Globus pallidus (tissue), 1 donor: ENCODE measurements at places on chromosomes 1 and 21.

GRCh38 chr1:24317956-24318614 lies 1.1 kb upstream of the GRHL3 start:
- no peak for DNase-seq

DNA sequence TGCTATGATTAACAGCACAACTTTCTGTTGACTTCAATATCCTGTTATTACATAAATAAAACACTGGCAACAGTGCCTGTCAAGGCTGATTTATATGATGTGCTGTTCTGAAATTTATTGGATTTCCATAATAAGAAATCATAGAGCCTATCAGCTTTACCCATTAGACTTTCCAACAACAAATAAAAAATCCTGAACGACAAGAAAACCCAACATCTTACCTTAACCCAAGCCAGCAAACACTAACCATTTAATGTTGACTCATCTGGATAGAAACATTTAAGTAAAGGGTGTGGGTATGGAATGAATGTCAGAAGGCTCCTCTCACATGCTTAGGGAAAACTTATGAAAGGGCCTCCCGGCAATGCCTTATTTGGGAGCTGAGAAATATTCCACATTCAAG lies 165.1 kb downstream of the SLC45A1 start:
- no peak for DNase-seq

- no peak for DNase-seq
These were observed 1332.4 kb upstream of the ADGRL2 start for GRCh38 chr1:80468356-80468755.

- DNase-seq: no peak
These were observed 18.8 kb upstream of the EPS8L3 start for GRCh38 chr1:109782514-109782913.

DNA sequence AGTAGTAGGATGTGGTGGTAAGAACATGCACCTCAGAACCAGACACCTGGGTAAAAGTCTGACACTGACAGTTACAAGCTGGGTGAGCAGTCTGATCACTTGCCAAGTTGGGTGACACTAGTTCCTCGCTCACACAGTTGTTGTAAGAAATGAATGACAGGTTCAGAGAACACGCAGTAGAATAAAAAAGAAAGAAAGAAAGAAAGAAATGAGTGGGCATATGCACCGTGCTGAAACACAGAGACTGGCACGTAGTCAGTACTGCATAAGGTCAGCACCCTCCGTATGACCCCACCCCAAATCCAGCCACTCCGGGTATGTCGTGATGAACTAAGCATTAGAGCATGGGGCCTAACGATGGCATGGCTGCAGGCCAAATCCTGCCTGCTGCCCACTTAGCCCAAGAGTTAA lies 90.6 kb downstream of the GLUL start:
- DNase-seq: peak; percentile 39

DNA sequence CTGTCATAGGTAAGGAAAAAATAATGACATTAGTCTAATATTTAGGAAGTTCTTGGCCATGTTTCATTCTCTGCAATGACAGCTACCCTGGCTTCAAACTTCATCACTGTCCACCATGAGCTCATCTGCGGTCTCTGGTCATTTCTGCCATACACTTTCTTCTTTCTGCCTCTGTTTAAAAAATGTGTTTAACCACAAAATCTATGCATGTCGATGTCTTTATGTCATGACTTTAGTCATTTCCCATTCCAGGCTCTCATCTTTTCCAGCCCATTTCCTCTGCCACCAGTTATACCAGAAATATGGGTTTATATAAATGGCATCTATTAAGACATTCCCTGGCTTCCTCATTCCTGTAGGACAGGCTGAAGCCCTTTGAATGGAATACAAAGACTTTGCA lies 68.5 kb upstream of the DUSP10 start:
- DNase-seq: no peak

DNA sequence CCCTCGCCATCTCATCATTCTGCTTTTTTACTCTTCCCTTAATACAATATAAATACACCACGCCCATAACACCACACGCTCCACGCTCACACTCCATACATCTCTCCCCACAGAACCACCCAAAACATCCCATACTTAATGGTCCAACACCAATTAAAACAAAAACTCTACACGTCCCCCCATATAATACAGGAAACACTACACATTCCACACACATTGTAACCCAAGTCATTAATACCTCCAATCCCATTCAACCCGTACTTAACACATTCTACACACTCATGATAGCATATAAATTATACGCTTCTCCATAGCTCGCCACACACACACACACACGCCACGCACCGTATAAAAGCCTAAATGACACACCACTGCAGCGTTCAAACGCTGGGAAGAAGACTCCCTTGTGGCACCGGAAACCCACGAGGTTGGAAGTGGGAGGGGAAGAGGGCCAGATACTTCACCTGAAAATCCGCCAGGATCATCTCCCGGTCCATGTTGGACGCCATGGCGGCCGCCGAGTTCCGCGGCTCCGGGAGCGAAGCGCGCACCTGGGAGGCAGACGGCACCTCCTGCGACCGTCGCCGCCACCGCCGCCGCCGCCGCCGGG lies 659 bp downstream of the FAF1 start:
- DNase-seq: no peak

GRCh38 chr1:23163395-23163794 lies 5.3 kb downstream of the LUZP1 start:
- no peak for DNase-seq
